Mesothelial cell of epicardium (in vitro differentiated cells): ENCODE measurements at places on chromosomes 6 and 20. TPM values are rescaled to one million over a fixed set of nuclear protein-coding genes. Genes with fewer than 3 reads are reported as not detected.

GRCh38 chr6:7805850-7806214 is 79.9 kb downstream of the BMP6 start:
- DNase-seq, result no peak
- H3K4me1 ChIP-seq, result peaks cover 20% of the 10 kb centered on the region
- no peak overlapping the region for H3K4me3 ChIP-seq
- H3K27me3 ChIP-seq, result peaks cover 13% of the 10 kb centered on the region
- H3K36me3 ChIP-seq, result no peaks in the 10 kb centered on the region
- no peak overlapping the region for H3K27ac ChIP-seq

DNA sequence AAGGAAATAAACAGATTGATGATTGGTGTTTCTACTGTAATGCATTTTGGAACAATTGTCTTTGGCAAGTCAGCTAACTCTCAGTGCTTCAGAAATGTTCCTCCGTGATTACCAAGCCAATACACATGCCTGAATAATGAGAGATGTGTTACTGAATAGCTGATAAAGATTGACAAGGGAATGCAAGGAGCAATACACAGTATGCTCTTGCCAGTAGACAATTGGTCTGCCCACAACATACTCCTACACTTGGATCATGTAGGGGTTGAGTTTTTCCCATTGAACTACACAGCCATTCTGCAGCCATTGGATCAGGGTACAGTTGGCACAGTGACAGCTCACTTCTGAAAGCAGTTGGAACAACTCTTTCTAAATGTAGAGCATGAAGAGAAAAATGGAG is 5.6 kb upstream of the GJB7 start:
- peaks cover 5% of the 10 kb centered on the region for H3K36me3 ChIP-seq
- no peaks in the 10 kb centered on the region for H3K27me3 ChIP-seq
- no peak for DNase-seq
- no peak overlapping the region for H3K4me3 ChIP-seq

GRCh38 chr20:32226391-32226790 is 18.7 kb downstream of the POFUT1 start:
- no peak overlapping the region for H3K27ac ChIP-seq
- DNase-seq, result no peak
- H3K36me3 ChIP-seq, result peaks cover 28% of the 10 kb centered on the region
- H3K4me3 ChIP-seq, result no peak overlapping the region
- no peaks in the 10 kb centered on the region for H3K27me3 ChIP-seq

DNA sequence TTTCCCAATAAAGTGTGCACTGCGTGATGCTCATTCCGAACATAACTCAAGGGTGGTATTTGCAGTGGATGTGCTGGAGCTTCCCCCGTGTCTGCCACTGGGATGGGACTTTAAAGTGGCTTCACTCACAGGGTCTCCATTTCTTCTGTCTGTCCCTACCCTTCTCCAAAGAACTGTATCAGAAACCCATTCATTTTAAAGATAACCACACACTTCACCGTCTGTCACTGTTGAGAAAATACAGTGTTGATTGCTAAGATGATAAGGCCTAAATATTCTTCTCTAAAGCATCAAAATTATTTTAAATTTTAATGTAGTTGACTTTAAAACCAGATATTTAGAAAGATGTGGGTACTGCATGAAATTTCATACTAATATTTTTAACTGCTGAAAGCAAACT is 161.4 kb downstream of the TMEM242 start:
- H3K36me3 ChIP-seq, result peaks cover 12% of the 10 kb centered on the region
- no peak for DNase-seq
- H3K27ac ChIP-seq, result no peak overlapping the region
- no peaks in the 10 kb centered on the region for H3K27me3 ChIP-seq
- no peak overlapping the region for H3K4me3 ChIP-seq

- H3K27me3 ChIP-seq, result no peaks in the 10 kb centered on the region
- H3K36me3 ChIP-seq, result no peaks in the 10 kb centered on the region
- H3K27ac ChIP-seq, result peak overlapping the region; percentile 80
- peaks cover 17% of the 10 kb centered on the region for H3K4me1 ChIP-seq
- no peak for DNase-seq
- no peak overlapping the region for H3K4me3 ChIP-seq
Observed at GRCh38 chr20:57438552-57438951, 47.4 kb downstream of the RBM38 start.

DNA sequence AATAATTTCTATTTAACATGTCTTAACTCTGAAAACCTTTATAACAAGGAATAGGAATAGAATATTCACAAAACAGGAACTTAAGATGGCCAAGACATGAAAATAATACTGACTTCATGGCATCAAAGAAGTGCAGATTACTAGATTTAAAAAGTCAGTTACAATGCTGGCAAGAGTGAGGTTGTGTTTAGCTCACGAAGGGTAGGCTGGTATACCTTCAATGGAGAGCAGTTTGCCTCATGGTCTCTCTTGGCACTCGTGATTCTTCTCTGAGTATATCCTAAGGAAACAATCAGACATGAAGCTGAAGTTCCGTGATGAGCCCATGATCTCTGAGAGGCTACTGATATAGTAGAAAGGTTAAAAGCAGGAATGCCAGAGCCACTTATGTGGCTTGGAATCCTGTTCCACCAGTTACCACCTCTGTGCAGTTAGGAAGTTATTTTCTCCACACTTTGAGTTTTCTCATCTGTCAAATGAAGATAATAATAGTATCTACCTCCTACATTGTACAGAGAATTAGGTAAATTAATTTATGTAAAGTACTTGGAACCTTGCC is 7.2 kb downstream of the NCOA7 start:
- no peak for DNase-seq
- peak overlapping the region; percentile 45 for H3K27ac ChIP-seq
- H3K36me3 ChIP-seq, result peaks cover 1% of the 10 kb centered on the region
- no peak overlapping the region for H3K4me3 ChIP-seq
- no peaks in the 10 kb centered on the region for H3K27me3 ChIP-seq

GRCh38 chr6:168145747-168146596 is 67.0 kb upstream of the FRMD1 start:
- H3K4me3 ChIP-seq, result no peak overlapping the region
- H3K27ac ChIP-seq, result no peak overlapping the region
- peaks cover 16% of the 10 kb centered on the region for H3K27me3 ChIP-seq
- peaks cover 9% of the 10 kb centered on the region for H3K4me1 ChIP-seq

DNA sequence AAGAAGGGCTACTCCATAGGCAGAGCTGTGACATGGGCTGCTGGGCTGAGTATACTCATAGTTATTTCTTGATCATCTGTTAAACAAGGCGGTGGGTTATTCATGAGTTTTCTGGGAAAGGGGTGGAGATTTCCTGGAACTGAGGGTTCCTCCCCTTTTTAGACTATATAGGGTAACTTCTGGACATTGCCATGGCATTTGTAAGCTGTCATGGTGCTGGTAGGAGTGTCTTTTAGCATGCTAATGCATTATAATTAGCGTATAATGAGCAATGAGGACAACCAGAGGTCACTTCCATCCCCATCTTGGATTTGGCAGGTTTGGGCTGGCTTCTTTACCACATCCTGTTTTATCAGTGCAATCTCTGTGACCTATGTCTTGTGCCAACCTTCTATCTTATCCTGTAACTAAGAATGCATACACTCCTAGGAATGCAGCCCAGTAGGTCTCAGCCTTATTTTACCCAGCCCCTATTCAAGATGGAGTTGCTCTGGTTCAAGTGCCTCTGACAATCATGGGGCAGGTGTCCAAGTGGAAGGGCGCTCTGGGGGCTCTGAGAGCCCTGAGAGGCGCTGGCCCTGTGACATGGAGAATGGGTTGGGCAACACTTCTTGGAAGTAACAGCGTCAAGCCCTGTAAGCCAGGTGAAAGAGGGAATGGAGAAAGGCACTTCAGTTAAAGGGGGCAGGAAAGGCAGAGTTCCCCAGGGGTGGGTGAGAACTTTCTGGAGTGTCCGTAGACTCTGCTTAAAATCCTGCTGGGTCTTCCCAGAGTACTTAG is 354.2 kb upstream of the SULF2 start:
- peaks cover 4% of the 10 kb centered on the region for H3K36me3 ChIP-seq
- H3K4me3 ChIP-seq, result no peak overlapping the region
- H3K4me1 ChIP-seq, result peaks cover 8% of the 10 kb centered on the region

- peak overlapping the region; percentile 73 for H3K27ac ChIP-seq
- H3K4me1 ChIP-seq, result peaks cover 51% of the 10 kb centered on the region
- no peaks in the 10 kb centered on the region for H3K27me3 ChIP-seq
- no peak for DNase-seq
Observed at GRCh38 chr6:140064366-140064765, 689.9 kb upstream of the CITED2 start.

- peaks cover 10% of the 10 kb centered on the region for H3K36me3 ChIP-seq
- no peak for DNase-seq
- H3K27ac ChIP-seq, result no peak overlapping the region
- no peaks in the 10 kb centered on the region for H3K4me1 ChIP-seq
- H3K4me3 ChIP-seq, result no peak overlapping the region
Observed at GRCh38 chr20:48447456-48447855, 380.3 kb downstream of the PREX1 start.

DNA sequence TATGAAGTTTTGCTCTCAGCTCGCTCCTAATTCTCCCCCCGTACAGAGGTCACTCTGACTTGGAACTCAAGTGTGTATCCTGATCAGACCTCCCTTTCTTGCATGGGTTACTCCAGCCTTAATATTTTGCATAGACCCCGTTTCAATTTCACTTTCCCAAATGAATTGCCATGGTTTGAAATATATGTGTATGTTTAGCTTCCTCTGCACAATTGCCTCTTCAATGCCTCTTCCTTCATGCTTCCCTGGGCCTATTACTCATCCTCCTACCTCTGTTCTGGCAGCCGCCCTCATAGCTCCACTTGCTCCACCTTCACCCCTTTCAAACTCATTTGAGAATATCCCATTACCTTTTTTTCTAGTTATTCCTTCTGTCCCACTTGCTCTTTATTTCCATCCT is 90.0 kb upstream of the SAMD5 start:
- H3K36me3 ChIP-seq, result no peaks in the 10 kb centered on the region
- no peak for DNase-seq
- no peaks in the 10 kb centered on the region for H3K4me1 ChIP-seq
- no peak overlapping the region for H3K27ac ChIP-seq
- H3K4me3 ChIP-seq, result no peak overlapping the region

- no peak for DNase-seq
- H3K27me3 ChIP-seq, result peaks cover 8% of the 10 kb centered on the region
- H3K27ac ChIP-seq, result no peak overlapping the region
- no peaks in the 10 kb centered on the region for H3K4me1 ChIP-seq
- no peak overlapping the region for H3K4me3 ChIP-seq
Observed at GRCh38 chr6:84280030-84280429, 52.6 kb upstream of the CEP162 start.

GRCh38 chr20:48818481-48818987 is 9.3 kb downstream of the PREX1 start:
- DNase-seq, result no peak
- peaks cover 21% of the 10 kb centered on the region for H3K27me3 ChIP-seq
- H3K4me3 ChIP-seq, result no peak overlapping the region
- no peaks in the 10 kb centered on the region for H3K36me3 ChIP-seq

GRCh38 chr6:144075875-144076274 is 19.5 kb downstream of the SF3B5 start:
- peaks cover 3% of the 10 kb centered on the region for H3K4me1 ChIP-seq
- no peak overlapping the region for H3K4me3 ChIP-seq
- no peak overlapping the region for H3K27ac ChIP-seq
- H3K27me3 ChIP-seq, result peaks cover 16% of the 10 kb centered on the region
- H3K36me3 ChIP-seq, result no peaks in the 10 kb centered on the region
- DNase-seq, result no peak

GRCh38 chr6:121886223-121886830 is 450.9 kb downstream of the GJA1 start:
- no peaks in the 10 kb centered on the region for H3K27me3 ChIP-seq
- H3K36me3 ChIP-seq, result no peaks in the 10 kb centered on the region
- no peak for DNase-seq
- no peak overlapping the region for H3K4me3 ChIP-seq
- peak overlapping the region; percentile 53 for H3K27ac ChIP-seq
- peaks cover 24% of the 10 kb centered on the region for H3K4me1 ChIP-seq

The EMILIN3 gene
- 5.0 to 5.6 TPM (median 5.2 TPM) in 3 replicates for total RNA-seq

The C6orf15 gene
- not detected in 3 replicates for total RNA-seq

The OLIG3 gene
- total RNA-seq, result 0.27 to 0.35 TPM (median 0.34 TPM) in 3 replicates

The TMEM170B gene
- total RNA-seq, result 5.6 to 6.1 TPM (median 5.7 TPM) in 3 replicates

The STMND1 gene
- 0.34 to 0.38 TPM in 2 of 3 replicates, not detected in the other for total RNA-seq

The COL19A1 gene
- total RNA-seq, result 0.18 to 0.43 TPM (median 0.25 TPM) in 3 replicates

The LPA gene
- total RNA-seq, result 0.93 to 2.0 TPM (median 1.3 TPM) in 3 replicates

The ANKS1A gene
- 29.0 to 30.6 TPM (median 30.0 TPM) in 3 replicates for total RNA-seq

The TREML4 gene
- total RNA-seq, result not detected in 3 replicates

The FAM184A gene
- 3.7 to 4.3 TPM (median 4.1 TPM) in 3 replicates for total RNA-seq

The C6orf52 gene
- total RNA-seq, result 3.1 to 4.6 TPM (median 3.8 TPM) in 3 replicates

The FRK gene
- 4.9 to 5.2 TPM (median 5.1 TPM) in 3 replicates for total RNA-seq

The TREML2 gene
- total RNA-seq, result not detected in 3 replicates
